ENCODE measurements at places on chromosomes 2 and 18.

- no peak for DNase-seq
These were observed 54.5 kb upstream of the SETBP1 start for GRCh38 chr18:44626236-44626635.

- no peak for DNase-seq
These were observed 34.7 kb upstream of the REEP1 start for GRCh38 chr2:86372133-86372532.

DNA sequence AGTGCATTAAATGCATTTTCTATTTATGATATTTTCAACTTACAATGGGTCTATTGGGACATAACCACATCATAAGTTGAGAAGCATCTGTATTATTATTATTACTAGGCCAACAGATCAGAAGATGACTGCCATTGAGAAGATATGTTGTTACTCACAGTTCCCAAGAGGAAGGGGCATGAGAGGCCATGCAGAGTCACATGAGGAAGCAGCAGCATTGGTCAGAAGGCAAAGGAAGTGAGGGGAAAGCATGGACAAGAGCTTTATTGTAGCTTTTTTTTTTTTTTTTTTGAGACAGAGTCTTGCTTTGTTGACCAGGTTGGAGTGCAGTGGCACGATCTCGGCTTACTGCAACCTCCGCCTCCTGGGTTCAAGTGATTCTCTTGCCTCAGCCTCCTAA, 66.2 kb upstream of the LCLAT1 start:
- no peak for DNase-seq

GRCh38 chr2:149027590-149028250, 10.8 kb upstream of the LYPD6B start:
- DNase-seq, result no peak

GRCh38 chr2:118044854-118045253, 31.0 kb upstream of the CCDC93 start:
- DNase-seq, result no peak

- DNase-seq, result no peak
These were observed 183.8 kb downstream of the TFCP2L1 start for GRCh38 chr2:121101093-121101715.

GRCh38 chr18:46398625-46399024, 258.4 kb downstream of the LOXHD1 start:
- DNase-seq, result no peak

DNA sequence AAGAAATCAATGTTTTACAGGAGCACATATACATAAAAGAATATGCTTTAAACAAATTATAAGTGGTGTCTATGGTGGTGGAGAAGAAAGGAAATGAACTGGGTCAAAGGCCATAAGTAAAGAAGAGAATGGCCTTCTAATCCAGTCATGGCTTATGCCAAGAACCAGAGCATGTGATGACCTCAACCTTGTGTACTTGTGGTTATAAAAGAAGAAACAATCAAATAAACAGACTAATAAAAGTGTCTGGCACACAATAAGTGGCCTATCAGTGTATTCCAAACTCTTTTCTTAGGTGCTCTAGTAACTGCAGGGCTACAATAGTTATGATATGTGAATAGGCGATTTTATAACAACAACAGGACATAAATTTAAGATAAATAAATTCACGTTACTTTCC, 2.6 kb downstream of the SERPINB11 start:
- DNase-seq, result no peak

DNA sequence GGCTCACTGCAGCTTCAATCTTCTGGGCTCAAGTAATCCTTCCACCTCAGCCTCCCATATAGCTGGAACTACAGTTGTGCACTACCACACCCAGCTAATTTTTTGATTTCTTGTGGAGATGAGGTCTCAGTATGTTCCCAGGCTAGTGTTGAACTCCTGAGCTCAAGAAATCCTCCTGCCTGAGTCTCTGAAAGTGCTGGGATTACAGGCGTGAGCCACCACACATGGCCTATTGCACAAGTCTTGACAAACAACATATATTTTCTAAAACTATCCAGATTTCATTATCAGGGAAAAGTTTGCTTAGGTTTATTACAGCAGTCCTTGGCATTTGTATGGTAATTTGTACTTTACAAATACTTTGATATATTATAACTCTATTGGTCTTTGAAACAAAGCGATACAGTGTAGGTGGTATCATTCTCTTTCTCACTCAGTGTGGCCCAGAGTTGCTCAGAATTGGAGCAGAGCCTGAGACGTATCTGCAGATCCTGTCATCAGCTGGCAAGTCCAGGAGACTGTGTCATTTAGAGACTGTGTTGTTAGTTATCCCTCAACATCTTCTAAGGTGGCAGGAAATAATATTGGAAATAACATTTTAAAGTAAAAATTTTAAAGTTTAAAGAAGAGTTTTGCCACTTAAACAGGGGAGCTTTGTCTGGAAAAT, 41.4 kb downstream of the PDK1 start:
- DNase-seq, result no peak

GRCh38 chr2:59744436-59744835, 809.0 kb downstream of the BCL11A start:
- DNase-seq, result no peak

DNA sequence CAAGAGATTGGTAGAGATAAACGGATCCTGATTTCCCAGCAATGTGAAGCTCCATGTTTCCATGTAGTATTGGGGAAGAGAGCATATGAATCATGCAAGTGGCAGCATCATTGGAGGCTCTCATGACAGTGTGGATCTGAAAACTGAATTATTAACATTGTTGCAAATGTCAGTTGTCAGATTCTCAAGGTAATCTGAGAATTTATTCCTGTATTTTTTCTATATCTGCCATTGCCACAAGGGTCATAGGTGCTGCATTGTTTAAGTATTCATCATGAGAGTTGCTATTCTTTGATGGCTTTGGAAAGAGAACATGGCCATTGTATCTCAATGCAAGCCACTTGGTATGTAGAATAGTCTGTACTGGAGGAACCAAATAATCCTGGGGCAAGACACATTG, 1217.0 kb upstream of the ZEB2 start:
- DNase-seq, result no peak

DNA sequence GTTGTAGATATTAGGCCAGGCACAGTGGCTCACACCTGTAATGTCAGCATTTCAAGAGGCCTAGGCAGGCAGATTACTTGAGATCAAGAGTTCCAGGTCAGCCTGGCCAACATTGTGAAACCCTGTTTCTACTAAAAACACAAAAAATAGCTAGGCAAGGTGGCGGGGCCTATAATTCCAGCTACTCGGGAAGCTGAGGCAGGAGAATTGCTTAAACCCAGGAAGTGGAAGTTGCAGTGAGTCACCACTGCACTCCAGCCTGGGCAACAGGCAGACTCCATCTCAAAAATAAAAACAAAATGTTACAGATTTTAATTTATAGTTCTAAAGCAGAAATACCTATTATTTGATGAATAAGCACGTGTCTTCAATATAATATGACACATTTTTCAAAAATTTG, 65.6 kb upstream of the UBXN4 start:
- DNase-seq, result no peak

DNA sequence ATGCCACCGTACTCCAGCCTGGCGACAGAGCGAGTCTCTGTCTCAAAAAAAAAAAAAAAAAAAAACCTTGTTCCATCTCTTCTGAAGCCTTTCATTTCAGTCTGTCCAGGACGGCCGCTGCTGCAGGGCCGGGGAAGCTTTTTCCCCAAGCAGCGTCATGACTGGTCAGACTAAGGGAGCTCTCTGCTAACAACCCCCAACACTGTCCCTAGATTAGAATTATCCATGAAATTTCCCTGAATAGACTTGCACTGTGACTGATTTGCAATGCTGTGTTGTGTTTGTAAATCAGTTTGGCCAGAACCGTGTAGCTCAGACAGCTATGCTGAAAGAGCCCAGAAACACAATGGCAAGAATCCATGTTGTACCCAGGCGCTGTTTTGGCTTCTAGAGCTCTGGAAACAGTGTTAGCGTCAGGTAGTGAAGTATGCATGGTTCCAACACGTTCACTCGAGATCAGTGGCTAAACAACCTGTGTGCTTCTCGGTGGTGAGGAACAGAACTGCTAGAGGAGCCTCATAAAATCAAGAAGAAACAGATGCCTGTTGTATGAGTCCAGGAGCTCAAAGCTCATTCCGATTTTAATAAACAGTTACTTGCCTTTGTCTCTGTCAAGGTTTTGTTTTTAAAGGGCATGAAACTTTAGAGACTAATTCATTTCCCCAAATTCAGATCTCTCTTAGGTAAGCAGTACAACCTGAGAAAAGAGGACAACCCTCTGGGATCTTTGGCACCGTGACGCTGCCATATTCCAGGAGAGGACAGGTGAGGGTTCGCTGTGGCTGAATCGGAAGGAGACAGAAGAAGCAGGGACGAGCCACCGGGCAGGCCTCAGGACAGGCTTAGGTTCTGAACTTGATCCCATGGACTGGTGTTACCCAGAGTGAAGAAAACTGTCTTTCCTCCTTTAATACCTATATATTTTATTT, 43.5 kb downstream of the GORASP2 start:
- no peak for DNase-seq

GRCh38 chr2:216012133-216012829, 1.1 kb downstream of the MREG start:
- no peak for DNase-seq

DNA sequence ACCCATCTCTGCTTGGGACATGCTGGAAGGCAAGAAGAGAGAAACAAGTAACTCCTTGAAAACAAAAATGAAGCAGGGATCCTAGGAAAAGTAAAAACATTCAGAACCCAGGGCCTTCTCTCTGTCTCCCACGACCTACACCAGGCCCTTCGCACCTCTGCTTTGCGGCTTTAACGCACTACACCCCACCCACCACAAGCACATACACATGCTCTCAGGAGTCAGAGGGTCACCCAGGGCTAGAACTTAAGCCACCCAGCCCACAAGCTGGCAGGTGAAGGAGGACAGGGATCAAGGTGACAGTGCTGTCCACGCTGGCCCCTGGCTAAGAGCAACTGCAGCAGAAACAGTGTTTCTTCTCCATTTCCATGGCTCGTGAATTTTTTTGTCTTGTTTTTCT, 72.2 kb downstream of the BCL11A start:
- no peak for DNase-seq
